ENCODE measurements at places on chromosomes 5 and 9. TPM values are rescaled to one million over a fixed set of nuclear protein-coding genes. Genes with fewer than 3 reads are reported as not detected.

LCN1 gene
- polyA plus RNA-seq: not detected

DOLPP1 gene
- polyA plus RNA-seq: 5.2 TPM

SPINK7 gene
- not detected for polyA plus RNA-seq

ABO gene
- polyA plus RNA-seq: 0.51 TPM

MLANA gene
- polyA plus RNA-seq: not detected

RAI14 gene
- 0.69 TPM for polyA plus RNA-seq

GPR150 gene
- polyA plus RNA-seq: 0.18 TPM

CCDC187 gene
- polyA plus RNA-seq: not detected

TRIM14 gene
- polyA plus RNA-seq: 0.13 TPM

TNC gene
- 2.7 TPM for polyA plus RNA-seq

APBA1 gene
- polyA plus RNA-seq: 0.23 TPM

SLC36A3 gene
- polyA plus RNA-seq: not detected

AGXT2 gene
- not detected for polyA plus RNA-seq

Data from psoas muscle (tissue), 8 donors.